ENCODE measurements at places on chromosomes 6 and 20.
A peak's percentile ranks its signal among the peaks of the same experiment; 100 is the strongest.

- DNase-seq = no peak
Measured at GRCh38 chr20:19291818-19292132, 79.3 kb downstream of the SLC24A3 start.

GRCh38 chr6:8064638-8065518, 689 bp upstream of the BLOC1S5 start:
- no peak for DNase-seq

- DNase-seq = no peak
Measured at GRCh38 chr20:33062105-33062824, 8.6 kb downstream of the BPIFB3 start.

- peak; percentile 20 for DNase-seq
Measured at GRCh38 chr6:113734982-113735381, 122.2 kb upstream of the MARCKS start.

- no peak for DNase-seq
Measured at GRCh38 chr6:163405412-163406309, 8.9 kb upstream of the QKI start.

GRCh38 chr20:52975803-52976531, 3.8 kb downstream of the TSHZ2 start:
- DNase-seq = no peak

- no peak for DNase-seq
Measured at GRCh38 chr6:111552958-111553357, 52.7 kb downstream of the TRAF3IP2 start.

- no peak for DNase-seq
Measured at GRCh38 chr20:63214514-63214913, 1.4 kb downstream of the YTHDF1 start.

DNA sequence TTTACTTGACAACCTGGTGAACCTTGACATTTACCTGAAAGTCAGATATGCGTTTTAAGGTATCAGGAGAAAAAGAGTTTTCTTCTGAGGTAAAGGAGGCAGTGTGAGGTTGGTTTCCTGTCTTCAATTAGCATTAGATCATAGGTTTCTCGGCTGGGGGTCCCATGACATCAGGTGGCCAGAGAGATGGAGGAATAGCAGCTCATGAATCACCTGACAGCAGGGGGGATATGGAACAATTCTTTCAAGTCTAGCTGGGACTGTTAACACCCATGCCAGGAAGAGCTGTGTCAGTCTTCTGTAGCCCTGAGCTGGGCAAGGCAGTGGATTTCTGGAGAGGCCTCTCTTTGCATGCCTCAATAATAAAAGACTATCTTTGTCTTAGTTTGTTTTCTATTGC, 108.0 kb upstream of the TMEM170B start:
- DNase-seq = no peak

DNA sequence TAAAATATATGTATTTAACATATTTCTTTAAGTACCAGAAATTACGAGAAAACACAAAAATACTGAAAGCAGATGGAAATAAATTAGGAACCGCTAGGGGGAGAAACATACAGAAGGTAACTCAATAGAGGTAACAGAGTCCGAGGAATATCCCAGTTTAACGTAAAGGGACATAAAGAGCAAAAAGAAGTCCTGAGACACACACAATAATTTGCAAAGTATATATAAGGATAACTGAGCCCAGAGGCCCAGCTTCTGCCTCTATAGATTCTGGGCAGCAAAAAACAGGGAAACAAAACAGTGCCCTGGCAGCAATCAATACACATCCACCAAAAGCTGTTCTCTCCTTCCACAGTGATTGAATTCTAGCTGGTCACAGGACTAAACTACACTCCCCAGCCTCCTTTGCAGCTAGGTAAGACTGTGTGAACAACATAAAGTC, 15.1 kb downstream of the TBC1D32 start:
- DNase-seq = no peak

GRCh38 chr6:18139935-18140621, 14.8 kb downstream of the TPMT start:
- no peak for DNase-seq

DNA sequence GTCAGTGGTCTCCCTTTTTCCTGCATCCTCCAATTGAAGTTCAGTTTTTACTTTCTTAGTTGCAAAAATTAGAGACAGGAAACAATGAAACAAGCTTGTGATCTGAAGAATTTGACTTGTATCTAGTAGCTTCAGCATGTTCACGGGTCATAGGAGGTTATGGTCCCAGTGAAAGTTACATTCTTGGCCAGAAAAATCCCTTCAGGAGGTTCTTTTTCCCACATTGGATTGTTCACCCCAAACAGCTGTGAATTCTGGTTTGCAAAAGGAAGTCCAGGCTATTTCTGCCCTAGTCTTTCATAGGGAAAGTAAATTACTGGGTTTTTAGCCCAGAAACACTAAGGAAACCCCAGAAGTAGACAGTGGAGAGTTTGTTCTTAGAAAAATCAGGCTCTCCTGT, 8.1 kb downstream of the ANKS1A start:
- DNase-seq = no peak

GRCh38 chr20:19396460-19397081, 184.1 kb downstream of the SLC24A3 start:
- no peak for DNase-seq

- no peak for DNase-seq
Measured at GRCh38 chr6:149347067-149347466, 29.6 kb downstream of the TAB2 start.

- no peak for DNase-seq
Measured at GRCh38 chr20:49851991-49852390, 39.4 kb downstream of the SLC9A8 start.

DNA sequence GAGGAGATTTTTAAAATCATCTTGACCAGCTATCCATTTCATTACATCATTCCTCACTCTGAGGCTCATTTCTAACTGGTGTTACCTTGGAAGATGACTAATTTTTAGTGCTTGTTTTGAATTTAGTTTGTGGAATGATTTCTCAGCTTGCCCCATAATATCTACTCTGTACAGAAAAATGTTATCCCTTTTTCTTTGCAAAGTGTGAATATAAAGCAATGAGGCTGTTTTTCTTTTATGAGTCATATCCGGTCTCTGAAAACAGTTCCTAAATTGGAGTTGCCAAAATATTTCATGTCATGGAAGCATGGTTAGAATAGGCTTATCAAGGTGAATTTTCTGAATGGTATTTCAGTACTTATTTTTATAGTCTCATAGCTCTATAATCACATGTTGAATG, 43.8 kb downstream of the FUT9 start:
- no peak for DNase-seq

GRCh38 chr6:139882234-139882633, 507.8 kb upstream of the CITED2 start:
- DNase-seq = no peak

- DNase-seq = no peak
Measured at GRCh38 chr6:111789598-111789997, 83.7 kb downstream of the FYN start.

DNA sequence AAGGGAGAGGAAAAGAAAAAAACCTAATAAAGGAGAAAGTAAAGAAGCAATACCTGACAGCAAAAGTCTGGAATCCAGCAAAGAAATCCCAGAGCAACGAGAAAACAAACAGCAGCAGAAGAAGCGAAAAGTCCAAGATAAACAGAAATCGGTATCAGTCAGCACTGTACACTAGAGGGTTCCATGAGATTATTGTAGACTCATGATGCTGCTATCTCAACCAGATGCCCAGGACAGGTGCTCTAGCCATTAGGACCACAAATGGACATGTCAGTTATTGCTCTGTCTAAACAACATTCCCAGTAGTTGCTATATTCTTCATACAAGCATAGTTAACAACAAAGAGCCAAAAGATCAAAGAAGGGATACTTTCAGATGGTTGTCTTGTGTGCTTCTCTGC, 70.8 kb upstream of the RNF146 start:
- no peak for DNase-seq

DNA sequence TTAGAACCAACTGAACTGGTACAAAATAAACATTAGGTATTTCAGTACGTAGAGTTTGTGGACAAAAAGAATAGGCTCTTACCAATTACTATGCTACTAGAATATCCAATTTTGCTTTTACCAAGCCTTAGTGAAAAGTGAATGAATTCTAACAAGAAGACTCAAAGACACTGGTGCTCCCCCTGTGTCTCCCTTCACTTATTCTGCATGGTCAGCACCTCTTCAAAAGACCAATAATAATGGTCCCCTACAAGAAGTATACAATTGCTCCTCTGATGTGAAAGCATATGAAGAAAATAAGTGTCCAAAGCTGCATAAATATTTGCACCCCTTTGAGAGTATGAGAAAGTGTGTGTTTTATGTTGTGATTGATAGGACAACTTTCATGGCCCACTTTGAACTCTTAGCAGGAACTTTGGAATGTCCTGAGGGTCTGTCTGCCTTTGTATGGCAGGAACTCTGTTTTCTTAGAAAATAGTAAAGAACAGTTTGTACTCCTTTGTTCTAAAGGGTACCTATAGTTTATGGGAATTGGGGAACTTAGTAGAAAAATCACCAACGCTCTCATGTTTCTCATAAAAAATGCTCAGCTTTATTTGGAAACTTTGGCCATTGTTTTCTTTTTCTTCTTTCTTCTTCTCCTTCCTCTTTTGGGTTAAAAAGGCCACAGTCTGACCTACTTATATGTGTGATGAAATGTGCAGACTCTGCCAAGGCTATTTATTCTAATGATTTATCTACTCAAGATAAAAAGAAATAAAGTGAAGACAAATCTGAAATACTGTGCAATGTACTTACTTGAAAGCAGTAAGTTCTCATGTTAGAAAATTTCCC, 352.4 kb downstream of the LAMA2 start:
- DNase-seq = no peak

GRCh38 chr20:51331481-51331880, 211.0 kb downstream of the NFATC2 start:
- no peak for DNase-seq

DNA sequence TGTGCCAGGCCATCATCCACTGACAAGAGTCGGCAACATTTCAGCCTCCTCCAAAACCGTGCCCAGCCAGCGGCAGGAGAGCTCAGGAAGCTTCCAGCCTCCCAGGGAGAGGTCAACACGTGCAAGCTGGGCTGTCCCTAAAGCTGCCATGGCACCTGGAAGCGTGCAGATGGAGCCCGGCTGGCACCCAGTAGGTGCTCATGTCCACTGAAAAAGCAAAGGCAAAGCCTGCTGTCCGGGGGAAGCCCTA, 14.4 kb upstream of the TLDC2 start:
- DNase-seq = no peak

- DNase-seq = no peak
Measured at GRCh38 chr6:80489911-80490635, 383.6 kb downstream of the BCKDHB start.

DNA sequence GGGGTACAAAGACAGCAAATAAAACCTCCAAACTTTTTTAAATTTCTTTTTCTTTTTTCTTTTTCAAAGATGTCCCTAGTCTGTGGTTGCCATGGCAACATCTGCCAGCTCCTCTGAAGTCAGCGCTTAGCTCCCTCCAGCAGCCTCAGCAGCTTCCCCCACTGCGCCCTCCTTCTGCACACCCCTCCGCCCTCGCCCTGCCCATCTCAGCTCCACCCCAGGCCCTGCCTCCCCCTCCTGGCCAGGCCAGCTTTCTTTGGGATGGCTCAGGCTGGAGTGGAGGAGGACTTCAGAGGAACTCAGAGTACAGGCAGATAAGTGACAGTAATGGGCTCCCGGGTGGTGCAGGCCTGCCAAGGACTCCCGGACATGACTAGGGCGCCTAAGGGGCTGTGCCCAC, 104.6 kb downstream of the LRFN2 start:
- no peak for DNase-seq

DNA sequence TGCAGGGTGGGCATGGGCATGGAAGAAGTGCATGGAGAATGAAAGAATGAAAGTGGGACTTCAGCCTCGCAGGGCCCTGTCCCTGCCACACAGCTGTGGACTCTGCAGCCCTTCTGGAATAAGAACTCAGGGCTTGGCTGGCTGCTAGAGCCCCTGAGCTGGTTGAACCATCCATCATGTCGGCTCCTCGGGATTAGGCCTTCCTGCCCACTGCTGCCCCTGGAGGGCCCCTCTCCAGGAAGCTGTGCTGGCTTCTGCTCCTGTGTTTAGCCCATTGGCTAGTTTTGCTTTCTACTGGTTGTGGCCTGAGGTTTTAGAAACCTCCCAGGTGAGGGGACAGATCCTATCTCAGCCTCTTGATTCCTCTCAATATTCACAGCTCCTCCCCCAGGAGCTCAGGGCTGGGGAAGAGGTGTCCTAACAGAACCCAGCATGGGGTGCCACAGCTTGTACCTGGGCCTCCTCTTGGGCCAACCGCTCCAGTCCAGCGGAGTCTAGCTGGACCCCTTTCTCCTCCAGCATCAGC, 7.9 kb downstream of the AARS2 start:
- DNase-seq = no peak

GRCh38 chr20:57037689-57038088, 228.8 kb downstream of the BMP7 start:
- no peak for DNase-seq

DNA sequence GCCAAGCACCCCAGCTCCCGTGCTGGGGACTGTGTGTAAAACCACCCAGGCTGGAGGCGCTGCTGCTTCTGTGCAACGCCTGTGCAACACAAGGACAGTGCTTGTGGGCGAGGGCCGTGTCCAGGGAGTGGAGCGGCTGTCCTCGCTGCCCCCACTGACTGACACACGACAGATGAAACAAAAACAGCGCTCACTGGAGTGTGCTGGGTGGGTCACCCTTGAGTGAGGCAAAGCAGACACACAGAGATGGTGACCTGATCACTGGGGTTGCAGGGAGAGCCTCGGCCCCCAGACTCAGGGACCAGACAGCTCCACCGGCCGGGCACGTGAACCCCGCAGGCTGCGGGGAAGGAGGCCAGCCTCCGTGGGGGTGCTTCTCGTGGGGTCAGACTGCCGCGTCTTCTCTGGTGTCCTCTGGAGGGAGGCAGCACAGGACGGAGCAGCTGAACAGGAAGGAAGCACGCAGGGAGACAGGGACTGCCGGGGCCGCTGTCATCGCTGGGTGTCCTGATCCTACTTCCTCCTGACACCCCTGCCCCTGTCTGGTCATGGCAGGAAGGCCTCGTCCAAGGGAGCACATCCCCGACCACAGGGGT, 75.9 kb upstream of the CST7 start:
- DNase-seq = no peak

DNA sequence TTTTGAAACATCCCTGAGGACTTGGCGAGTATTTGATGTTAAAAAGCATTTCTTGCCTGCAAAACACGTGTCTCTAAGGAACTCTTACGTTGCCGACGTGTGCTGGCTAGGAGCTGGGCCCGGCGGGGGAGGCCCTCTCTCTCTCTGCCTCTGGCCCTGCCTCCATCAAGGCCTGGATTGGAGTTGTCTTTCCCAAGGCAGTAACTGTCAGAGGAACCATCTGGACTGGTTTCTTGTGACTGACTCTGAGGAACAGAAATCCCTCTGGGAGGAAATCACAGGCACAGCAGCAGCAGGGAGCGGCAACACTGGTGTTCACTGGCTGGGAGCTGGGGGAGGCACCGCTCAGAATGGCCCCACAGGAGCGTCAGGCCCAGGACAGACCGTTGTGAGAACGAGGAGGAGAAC, 244.2 kb downstream of the NRN1 start:
- no peak for DNase-seq

All from fibroblast of skin of left quadriceps (primary cell).